ENCODE measurements at places on chromosomes 1 and 21.

- no peak for DNase-seq
Observed at GRCh38 chr1:159274631-159275030, 27.5 kb upstream of the FCER1A start.

DNA sequence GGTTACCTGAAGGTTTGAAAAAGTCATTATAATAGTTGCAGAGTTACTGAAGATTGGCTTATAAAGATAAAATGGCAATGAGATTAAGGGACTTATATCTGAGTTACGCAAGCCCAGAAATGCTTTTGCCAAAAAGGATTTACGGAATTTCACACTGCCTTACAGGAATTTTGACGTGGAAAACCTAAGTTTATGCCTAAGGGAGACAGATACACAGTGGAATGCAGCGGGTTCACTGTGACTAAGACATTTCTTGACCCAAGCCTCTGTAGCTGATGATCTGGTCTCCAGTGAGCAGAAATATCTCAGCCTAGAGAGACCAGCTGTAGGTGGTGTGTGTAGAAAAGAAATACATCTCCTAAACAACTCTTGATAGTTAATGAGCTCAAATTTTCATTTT is 10.1 kb upstream of the EXO1 start:
- no peak for DNase-seq

GRCh38 chr1:182784556-182785171 is 4.9 kb upstream of the NPL start:
- DNase-seq = peak; percentile 65

GRCh38 chr1:27366113-27366410 is 699 bp downstream of the MAP3K6 start:
- DNase-seq = peak; percentile 28

DNA sequence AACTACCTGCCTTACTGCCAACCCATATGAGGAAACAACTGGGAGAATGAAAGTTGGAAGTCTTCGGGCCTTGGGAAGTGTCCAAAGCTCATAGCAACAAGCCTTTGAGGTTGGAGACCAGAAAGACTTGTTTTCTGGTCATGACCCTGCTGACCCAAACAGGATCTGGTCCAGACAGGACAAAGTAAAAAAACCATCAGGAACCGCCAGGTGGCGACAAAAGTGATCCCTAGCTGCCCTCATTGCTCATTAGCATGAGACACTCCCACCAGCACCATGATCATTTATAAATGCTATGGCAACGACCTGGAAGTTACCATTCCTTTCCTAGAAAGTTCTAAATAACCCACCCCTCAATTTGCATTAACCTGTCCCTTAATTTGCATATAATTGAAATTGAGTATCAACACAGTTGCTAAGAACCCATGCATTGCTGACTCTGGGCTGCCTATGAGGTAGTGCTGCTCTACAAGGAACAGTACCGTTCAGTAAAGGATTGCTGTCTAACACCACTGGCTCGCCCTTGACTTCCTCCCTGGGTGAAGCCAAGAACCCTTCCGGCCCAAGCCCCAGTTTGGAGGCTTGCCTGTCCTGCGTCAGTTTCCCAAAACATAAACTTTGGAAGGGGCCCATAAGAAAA is 89.0 kb downstream of the URB2 start:
- DNase-seq = no peak

DNA sequence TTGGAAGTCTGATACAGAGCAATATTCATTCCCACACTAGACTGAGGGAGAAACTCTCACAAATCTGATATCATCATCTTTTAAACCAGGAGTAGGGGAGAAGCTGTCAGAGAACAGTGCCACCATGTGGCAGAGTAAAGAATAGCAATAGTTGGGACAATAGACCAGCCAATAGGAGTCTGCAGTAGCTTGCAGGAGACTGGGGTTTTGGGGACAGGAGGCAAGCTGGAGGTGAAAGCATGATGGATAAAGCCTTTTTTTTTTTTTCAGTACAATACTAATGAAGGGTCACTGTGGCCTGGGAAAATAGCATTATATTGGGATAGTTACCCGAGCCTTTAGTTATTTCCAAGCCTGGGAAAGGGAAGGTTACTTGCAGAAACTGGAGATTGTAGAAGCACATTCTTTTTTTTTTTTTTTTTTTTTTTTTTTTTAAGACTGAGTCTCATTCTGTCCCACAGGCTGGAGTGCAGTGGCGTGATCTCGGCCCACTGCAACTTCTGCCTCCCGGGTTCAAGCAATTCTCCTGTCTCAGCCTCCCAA is 120.7 kb downstream of the S1PR1 start:
- peak; percentile 63 for DNase-seq

DNA sequence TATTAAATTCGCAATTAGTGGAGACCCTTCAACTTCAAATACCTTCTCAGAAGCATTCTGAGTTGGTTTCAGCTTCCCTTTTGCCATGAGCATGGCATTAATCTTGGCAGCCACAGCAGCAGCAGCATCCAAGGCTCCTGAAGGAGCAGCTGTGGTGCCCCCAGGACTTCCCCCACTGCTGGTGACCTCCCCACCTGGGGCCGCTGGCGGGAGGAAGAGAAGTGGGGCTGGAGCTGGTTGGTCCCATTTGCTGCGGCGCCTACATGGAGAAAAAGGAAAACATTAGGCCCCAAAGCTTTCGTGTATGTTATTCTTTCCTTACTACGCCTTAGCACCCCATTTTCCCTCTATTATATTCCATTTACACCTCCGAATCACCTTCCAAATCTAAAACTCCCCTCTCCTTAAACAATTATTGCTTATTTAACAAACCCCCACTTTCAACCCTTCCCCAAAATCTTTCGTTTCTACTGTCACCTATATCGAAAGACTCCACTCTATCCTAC is 569 bp downstream of the KHDC4 start:
- DNase-seq = no peak

DNA sequence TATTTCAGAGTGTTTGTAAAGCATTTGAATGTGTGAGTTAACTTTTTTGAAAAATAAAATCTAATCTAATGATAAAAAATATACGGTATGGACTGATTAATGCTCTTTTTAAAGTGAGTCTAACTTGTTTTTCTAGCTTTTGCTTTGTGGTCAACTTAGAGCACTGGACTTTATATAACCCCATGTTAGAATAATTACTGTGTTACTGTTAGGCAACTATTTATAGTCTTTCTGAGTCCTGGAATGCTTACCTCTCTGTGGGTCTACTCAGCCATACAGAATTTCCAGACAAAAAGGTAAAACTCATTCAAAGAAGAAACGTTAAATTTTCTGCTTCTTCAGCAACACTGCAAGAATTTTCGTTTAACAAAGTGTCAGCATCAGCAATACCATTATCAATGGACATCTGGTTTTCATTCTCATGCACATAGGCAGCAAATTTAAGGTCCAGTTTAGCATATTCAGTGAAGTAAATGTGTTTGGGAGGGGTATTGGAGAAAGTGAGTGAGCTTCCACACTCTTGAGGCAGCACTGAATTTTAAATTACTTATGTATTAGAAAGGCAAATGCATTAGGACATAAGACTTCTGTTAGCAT is 664.7 kb upstream of the NEGR1 start:
- no peak for DNase-seq

GRCh38 chr1:68969441-68969840 is 472.6 kb upstream of the DEPDC1 start:
- DNase-seq = no peak

DNA sequence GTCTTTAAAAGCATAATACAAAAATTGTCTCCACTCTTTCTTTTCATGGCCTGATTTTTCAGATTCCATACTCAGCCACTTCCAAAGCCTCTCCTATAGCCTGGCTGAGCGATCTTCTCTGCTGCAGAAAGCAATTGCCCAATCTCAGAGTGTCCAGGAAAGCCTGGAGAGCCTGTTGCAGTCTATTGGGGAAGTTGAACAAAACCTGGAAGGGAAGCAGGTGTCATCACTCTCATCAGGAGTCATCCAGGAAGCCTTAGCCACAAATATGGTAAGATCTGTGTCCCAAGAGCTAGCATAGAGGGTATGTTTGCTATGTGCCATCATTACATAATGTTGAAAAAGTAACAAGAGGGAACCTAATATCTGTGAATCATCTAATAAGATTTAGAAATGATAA is 130.7 kb upstream of the BMP8A start:
- no peak for DNase-seq

DNA sequence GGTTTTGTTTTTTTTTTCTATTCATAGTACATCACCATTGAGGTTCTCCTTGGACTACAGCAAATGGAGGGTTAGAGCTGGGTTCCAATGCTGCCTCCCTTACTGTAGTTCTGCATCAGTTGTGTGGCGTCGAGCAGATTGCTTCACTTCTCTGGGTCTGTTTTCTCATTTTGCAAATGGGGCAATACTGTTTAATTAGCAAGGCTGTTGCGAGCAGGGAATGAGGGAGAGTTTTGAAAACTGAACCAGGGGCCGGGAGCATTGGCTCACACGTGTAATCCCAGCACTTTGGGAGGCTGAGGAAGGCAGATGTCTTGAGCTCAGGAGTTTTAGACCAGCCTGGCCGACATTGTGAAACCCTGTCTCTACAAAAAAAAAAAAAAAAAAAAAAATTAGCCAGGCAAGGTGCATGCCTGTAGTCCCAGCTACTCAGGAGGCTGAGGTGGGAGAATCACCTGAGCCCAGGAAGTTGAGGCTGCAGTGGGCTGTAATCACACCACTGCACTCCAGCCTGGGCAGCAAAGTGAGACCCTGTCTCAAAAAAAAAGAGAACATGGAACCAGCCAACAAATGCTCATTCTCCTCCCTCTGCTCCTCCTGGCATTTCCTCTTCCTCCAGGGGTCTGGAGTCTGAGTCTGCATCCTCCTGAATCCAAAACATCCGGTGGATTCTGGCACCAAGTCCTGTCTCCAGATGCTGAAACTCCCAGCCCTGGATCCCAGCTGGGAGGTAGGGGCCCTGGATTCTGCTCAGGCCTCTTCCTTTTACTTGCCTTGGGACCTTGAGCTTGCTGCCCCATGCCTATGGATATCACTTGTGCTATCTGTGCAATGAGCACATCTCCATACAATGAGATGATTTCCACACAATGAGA is 3.7 kb upstream of the PLOD1 start:
- DNase-seq = no peak

All from NCI-H774 (cell line).